Prostate gland (tissue), 2 donors: ENCODE measurements at places on chromosomes 5 and 9.

DNA sequence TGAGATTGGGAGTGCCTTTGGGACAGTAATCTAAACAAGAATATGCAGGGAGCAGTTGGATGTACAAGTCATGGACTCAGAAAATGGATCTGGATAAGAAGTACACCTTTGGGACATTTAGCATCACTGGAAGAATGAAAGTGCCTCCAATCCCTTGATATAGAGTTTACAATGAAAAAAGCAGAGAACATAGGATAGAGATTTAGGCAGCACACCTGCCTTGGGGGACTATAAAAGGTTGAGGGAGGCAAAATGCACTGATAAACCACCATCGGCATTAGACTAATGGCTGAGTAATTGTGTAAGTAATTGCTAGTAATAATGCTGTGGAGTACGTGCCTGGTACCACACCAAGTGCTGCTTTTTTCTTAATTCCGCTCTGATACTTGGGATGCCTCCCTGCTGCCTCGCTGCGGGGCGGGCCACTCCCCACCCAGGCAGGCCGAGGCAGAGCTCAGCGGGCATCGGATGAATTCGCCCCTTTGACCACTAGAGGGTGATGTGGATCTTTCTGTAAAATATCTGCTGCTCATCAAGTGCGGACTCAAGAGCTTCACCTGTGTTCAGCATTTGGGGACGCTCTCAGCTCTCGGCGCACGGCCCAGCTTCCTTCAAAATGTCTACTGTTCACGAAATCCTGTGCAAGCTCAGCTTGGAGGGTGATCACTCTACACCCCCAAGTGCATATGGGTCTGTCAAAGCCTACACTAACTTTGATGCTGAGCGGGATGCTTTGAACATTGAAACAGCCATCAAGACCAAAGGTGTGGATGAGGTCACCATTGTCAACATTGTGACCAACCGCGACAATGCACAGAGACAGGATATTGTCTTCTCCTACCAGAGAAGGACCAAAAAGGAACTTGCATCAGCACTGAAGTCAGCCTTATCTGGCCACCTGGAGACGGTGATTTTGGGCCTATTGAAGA is 99.9 kb downstream of the ANKRD18B start:
- DNase-seq, result peak; percentile 74

DNA sequence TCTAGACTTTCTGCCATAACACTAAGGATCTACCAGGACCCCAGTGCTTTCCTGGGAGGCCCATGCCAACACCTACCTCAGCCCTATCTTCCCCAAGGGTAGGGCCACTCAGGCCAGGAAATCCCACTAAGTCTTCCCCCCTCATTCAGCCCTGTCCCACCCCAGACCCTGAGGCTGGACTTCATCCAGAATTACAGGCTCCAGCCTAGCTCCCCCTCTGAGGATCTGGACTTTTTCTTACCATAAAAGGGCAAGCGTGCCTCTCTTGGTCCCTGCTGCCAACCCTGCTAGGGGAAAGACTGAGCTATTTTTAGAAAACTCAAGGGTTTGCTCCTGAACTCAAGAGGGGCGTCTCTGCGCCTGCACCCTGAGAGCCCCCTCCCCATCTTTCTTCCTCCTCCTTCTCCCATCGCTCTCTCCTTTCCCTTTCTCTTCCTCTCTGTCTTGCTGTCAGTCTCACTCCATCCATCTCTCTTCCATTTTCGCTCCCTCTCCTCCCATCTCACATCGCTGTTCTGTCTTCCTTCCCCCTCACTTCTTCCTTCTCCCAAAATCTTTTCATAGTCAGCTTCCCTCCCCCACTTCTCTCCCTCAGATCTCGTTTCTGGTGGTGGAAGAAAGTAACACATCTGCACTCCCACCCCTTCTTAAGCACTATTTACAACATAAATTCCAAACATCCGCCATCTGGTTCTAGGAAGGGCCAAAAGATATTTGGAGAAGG is 38.1 kb upstream of the IL17B start:
- DNase-seq, result no peak

- no peak for DNase-seq
Measured at GRCh38 chr9:128104171-128104618, 23.3 kb downstream of the PTGES2 start.

- DNase-seq, result no peak
Measured at GRCh38 chr9:581673-582497, 259.6 kb upstream of the DMRT1 start.

DNA sequence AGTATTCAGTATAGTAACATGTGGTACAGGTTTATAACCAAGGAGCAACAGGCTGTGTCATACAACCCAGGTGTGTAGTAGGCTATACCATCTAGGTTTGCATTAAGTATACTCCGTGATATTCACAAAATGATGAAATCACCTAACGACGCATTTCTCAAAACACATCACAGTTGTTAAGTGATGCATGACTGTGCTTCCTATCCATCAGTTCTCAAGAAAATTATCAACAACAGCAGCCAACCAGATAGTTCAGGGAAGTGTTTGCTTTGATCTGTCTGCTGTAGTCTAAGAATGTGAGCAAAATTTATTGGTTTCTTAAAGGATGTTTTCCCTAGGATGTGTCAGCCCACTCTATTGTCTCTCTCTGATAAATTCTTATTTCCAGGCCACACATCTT is 7.4 kb downstream of the ZBTB26 start:
- DNase-seq, result no peak

- no peak for DNase-seq
Measured at GRCh38 chr5:109225716-109226625, 183.8 kb downstream of the PJA2 start.

DNA sequence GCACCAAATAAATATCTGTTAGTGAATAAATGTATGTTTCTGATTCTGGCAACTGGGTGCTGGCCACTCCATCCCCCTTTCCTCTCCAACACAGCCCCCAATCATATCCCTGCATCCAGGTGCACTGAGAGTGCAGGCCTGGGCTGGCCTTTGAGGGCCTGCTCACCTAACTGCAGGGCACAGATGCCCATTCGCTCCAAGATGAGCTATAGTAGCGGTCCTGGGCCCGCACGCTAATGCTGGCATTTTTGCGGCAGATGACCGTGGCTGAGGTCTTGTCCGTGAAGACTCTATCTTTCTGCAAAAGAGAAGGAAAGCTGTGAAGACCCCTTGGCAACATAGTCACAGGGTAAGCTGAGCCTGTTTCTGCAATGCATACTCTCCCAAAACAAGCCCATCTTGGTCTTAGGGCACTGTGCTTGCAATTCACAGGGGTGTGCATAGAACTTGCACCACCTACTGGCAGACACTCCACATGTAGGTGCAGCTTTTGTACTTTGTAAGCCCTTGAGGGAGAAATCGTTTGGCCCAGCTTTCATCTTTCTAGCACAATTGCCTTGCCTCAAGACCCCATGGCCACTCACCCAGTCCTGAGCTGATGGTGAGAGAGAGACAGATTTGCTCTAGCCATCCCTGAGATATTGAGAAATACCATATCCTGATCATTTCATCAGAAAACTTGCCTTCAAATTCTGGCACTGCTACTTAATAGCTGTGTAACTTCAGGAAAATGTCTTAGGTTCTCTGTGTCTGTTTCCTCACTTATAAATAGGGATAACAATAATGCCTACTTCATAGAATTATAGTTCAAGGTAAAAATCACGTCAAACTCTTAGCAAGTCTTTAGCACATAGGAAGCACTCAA is 13.5 kb downstream of the IL12B start:
- peak; percentile 21 for DNase-seq

DNA sequence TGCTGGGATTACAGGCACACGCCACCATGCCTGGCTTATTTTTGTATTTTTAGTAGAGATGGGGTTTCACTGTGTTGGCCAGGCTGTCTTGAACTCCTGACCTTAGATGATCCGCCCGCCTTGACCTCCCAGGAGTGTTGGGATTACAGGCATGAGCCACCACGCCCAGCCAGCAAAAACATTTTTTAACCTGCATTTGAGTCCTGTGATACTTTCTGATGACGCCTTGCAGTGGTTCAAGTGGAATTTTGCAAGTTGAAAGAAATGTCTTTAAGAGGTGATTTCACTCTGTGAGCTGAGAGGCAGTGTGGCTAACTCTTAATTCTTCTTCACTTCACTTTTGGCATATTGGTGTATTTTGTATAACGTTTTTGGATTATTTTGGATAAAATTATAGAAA is 9.1 kb downstream of the ANP32B start:
- DNase-seq, result no peak

- DNase-seq, result no peak
Measured at GRCh38 chr9:108386859-108387384, 468.9 kb downstream of the ACTL7B start.

DNA sequence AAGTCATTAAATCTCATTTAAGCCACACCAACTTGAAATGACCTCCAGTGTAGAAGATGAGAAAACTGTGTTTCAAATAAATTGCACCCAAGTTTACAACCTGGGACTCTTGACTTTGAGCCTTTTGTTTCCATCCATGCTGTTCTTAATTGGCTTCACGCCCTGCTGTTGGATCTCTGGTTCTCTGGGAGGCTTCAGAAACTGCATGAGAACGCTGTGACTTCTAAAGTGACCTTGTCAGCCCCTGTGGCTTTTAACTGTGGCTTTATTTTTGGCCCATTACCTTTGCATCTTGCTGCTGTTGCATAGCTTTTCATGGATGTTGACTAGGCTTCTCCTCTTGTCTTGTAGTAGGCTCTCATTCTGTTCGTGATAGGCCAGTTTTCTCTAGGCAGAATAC is 29.3 kb downstream of the TNFAIP8 start:
- DNase-seq, result no peak

GRCh38 chr5:164301136-164301535 is 795.7 kb downstream of the MAT2B start:
- DNase-seq, result no peak

GRCh38 chr9:78221425-78221824 is 14.4 kb upstream of the CEP78 start:
- no peak for DNase-seq

- no peak for DNase-seq
Measured at GRCh38 chr9:37990404-37991015, 78.5 kb downstream of the SHB start.

- DNase-seq, result no peak
Measured at GRCh38 chr9:134212809-134213507, 48.6 kb upstream of the RNU6ATAC start.

DNA sequence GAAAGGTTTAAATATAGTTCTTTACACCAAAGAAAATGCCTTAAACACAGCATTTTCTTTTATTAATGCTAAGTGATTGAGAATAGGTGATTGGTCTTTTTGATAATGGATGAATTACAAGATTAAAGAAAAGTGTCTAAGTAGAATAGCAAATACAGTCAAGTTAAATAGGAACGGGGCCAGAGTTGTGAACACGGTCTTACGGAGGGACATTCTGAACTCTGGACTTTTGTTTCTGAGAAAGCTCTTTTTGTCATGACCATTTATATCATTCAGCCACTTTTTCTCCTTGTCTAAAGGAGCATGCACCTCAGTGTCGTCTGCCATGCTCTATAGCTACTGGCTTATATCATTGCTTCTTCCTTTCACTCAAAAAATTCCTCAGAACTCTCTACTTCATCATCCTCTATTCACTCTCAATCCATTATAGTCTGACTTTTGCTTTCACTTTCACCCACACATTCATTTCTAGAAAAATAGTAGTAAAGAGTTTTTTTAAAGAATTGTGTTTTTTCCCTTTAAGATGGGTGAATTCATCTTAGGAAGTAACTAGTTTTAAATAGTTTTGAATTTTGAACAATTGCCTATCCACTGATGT is 263.0 kb upstream of the FBXL7 start:
- no peak for DNase-seq

GRCh38 chr5:177105691-177106476 is 19.2 kb downstream of the FGFR4 start:
- no peak for DNase-seq

DNA sequence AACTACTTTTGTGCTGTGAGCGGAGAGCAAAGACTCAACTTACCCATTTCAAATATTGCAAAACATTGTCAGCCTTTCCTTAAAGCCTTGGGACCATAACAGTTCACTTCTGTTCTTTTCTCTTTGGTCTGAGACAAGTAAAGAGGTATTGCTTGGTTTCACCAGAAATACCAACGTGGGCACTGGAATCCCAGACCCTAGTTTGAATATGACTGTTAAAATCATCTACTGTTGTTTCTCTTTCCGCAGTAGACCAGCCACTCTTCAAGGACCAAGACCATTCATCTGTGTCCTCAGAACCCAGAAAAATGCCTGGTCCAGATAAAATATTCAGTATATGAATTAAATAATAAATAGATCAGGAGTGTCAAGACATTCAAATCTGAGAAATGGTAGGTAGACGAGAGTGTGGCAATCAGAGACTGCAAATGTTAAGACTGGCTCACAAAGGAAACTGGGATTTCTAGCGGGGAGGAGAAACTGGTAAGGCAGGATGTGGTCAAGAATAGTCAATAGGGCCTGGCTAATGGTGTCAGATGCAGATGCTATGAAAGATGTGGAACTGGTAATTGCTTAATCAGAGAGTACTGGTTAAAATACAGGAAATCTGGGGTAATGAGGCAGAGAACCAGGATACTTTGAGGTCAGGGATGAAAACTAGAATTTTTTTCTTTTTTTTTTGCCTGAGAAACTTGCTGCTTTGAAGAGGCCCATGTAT is 82.1 kb upstream of the IL33 start:
- no peak for DNase-seq

- no peak for DNase-seq
Measured at GRCh38 chr5:40678026-40678425, 1.7 kb upstream of the PTGER4 start.

DNA sequence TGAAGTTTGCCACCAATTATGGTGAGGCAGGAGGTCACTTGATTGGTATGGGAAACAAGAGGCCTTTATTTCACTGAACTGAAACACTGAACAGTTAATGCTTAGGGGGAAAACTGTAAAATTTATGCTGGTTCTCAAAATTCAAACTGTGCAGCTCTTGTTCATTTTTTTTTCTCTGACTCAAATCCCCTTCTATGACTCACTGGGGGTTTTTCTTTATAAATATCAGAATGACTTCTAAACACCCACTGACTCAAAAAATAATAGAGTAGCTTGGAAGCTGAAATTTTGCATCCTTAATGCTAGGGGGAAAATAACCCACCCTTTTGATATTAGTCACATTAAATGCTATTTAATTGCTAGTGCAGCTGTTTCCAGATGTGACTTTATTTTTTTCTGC is 24.1 kb upstream of the OTP start:
- no peak for DNase-seq

GRCh38 chr9:93187047-93187446 is 3.1 kb downstream of the WNK2 start:
- DNase-seq, result peak; percentile 50

- no peak for DNase-seq
Measured at GRCh38 chr5:27619982-27620381, 581.6 kb upstream of the CDH9 start.

- no peak for DNase-seq
Measured at GRCh38 chr5:142167458-142167857, 58.9 kb downstream of the NDFIP1 start.

DNA sequence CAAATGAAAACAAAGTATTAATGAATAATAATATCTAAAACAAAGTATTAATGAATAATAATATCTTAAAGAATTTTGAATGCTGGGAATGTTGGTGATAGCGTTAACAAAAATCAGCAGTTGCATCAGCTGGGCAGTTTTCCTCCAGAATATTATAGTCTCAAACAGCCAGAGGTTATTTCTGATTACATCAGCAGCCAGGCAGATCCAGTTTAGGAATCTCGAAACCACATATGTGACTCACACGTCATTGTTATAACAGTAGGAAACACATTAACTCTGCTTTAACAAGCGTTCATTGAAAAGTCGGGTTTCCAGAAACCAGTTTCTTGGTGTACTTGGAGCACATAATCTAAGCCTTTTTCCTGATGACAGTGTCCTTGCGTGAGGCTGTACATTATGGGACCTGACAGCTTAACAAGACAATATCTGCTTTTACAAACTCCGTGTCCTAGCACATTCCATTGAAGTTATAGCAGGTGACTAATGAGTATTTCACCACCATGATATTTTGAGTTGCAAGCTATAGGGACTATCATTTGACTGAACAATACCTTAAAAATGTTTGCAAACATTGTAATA is 559.5 kb upstream of the KLF4 start:
- DNase-seq, result peak; percentile 13
